Stimulated activated CD8-positive, alpha-beta memory T cell treated with anti-CD3 and anti-CD28 coated beads, Interleukin-2, amount 100 ng/mL, for 1 hour (primary cell): ENCODE measurements at places on chromosomes 4 and X.

- DNase-seq = no peak
These were observed 192.1 kb downstream of the SPRY1 start for GRCh38 chr4:123588631-123589241.

GRCh38 chr4:89660444-89661172 is 176.4 kb downstream of the SNCA start:
- DNase-seq = no peak

DNA sequence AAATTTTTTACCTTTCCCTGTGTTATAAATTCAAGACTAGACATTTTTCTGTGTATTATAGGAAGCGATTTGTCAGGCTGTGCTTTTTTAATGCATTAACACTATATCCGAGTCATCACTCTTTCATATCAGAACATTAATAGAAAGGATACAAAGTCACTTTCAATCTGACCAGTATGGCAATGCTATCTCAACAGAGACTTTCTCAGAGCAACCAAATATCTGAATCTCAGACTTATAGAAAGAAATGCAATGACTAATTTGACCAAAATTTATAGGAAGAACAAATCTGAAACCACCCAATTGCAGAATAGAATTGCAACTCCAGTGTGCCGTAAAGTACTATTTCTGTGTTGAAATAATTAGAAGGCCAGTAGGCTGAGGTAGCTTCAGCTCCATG is 473 bp upstream of the TKTL2 start:
- no peak for DNase-seq

- no peak for DNase-seq
These were observed 155.1 kb downstream of the ANXA5 start for GRCh38 chr4:121541696-121542095.

DNA sequence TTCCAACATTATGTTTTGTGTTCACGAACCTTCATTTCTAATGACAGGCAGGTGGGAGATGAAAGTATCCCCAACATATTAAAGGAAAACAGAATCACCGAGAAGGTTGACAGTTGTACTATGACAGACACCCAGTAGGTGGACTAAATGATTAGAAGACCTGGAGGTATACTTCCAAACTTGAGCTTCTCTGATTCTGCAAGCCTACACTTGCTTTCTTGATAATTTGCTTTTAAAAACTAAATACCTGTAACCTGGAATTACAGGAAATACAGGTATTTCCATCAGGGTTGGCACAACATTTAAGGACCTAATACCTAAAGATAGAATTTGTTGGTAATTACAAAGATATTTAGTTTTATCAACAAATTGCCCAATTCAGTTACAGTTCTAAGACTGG is 43.4 kb downstream of the C4orf51 start:
- no peak for DNase-seq

GRCh38 chr4:21879187-21879586 is 69.4 kb downstream of the KCNIP4 start:
- no peak for DNase-seq

- no peak for DNase-seq
These were observed 78.7 kb downstream of the CNOT6L start for GRCh38 chr4:77740480-77740879.

DNA sequence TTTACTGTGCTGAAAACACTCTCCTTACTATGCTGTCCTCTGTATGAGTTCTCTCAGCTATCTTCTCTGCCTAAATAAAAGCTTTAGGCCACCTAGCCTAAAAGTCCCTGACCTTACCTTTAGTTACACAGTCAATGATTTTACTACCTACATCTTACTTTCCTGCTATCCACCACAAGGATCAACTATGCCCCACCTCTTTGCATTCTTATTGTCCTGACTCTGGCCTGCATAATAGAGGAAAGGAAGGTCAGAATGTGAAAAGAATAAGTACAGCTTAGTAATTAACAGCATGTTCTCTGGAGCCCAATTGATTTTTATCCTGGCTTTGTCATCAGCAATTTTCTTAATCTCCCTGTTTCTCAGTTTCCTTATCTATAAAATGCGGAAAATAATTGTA is 1257.8 kb downstream of the RPA4 start:
- DNase-seq = no peak

- no peak for DNase-seq
These were observed 54.3 kb downstream of the FAT4 start for GRCh38 chr4:125369098-125369497.

GRCh38 chrX:23819385-23820234 is 36.6 kb downstream of the SAT1 start:
- no peak for DNase-seq

DNA sequence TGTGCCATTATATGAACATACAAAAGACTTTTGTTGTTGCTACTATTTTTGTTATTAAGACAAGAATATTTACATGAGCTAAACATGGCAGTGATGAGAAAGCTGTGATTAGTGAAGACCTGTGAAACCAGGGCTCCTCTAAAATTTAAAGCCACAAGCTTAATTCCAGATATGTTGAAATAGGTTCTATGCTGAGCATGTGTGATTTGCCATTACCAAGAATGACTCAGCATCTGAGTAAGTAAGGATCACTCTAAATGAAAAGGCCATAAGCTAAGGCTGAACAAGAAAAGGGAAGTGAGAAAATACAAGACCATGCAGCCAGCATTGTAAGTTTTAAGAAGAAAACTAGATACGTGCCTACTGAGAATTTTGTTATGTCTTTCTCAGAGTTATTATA is 75.9 kb upstream of the CAMK2D start:
- DNase-seq = no peak

GRCh38 chrX:50099331-50099730 is 101.5 kb downstream of the AKAP4 start:
- DNase-seq = no peak

- DNase-seq = no peak
These were observed 117.1 kb downstream of the GPC3 start for GRCh38 chrX:133868250-133868649.

DNA sequence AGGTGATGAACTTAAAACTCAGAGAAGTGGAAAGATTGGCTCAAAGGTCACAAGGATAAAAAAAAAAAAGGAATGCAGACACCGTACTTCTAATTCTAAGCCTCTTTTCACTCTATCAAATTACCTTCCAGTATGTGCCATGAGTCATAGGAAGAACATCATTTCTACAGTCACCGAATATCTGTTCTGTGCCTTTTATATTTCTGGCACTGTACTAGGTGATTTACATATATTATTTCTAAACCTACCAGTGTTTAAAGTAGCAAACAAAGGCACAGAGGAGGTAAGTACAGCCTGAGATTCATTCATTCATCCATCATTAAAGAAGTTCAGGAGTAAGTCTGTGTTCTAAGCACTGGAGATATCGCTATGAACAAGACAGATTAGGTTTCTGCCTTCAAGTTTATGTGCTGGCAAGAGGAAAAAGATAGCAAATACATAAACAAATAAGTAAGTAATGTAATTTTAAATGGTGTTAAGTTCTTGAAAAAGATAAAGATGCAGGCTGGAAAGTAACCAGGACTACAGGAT is 65.3 kb downstream of the PALLD start:
- DNase-seq = no peak

DNA sequence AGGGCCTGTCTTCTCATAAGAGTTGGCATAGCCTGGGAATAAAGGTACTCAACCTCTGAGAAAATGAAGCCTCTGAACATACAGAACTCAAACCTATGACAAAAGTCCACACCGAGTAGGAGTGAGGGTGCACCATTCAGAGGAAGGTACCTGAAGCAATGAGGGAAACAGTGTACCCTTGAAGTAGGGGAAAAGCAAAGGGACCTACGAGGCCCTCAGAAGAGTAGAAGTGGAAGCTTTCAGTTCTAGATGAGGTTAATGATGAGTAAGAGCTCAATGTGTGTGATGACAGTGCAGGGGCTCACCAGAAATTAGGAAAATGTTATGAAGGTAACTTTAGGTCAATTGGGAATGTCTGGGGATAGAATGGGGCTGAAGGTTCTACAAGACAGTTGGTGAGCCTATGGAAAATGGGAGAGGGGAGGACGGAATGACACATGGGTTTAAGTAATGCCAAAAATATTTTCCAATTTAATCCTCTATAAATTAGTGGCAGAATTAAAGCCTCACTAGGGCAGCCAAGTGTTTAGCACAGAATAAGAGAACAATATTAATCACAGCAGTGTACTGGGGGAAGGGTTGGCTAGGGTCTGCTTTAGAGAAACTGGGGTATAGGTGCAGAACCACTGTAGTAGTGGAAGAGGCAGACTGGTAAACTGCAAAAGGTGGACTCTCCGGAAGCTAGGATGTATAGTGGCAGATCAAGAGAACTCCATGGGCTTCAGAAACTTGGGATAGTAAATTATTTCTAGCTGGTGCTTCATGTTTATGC is 39.8 kb downstream of the RAB33A start:
- no peak for DNase-seq

GRCh38 chr4:3451956-3452355 is 10.2 kb downstream of the HGFAC start:
- no peak for DNase-seq

GRCh38 chr4:41619161-41619560 is 81.2 kb downstream of the LIMCH1 start:
- DNase-seq = no peak

GRCh38 chr4:95761426-95761825 is 78.5 kb upstream of the PDHA2 start:
- DNase-seq = no peak

- DNase-seq = no peak
These were observed 219.9 kb downstream of the CCNG2 start for GRCh38 chr4:77376788-77377460.

- DNase-seq = no peak
These were observed 406.5 kb downstream of the IQCM start for GRCh38 chr4:149409146-149409545.
